ENCODE measurements at places on chromosomes 16 and 17. TPM values are rescaled to one million over a fixed set of nuclear protein-coding genes. Genes with fewer than 3 reads are reported as not detected.

- no peak for DNase-seq
Observed at GRCh38 chr17:38552343-38552742, 53.4 kb downstream of the SRCIN1 start.

GRCh38 chr17:58333736-58334207, 5.2 kb upstream of the TSPOAP1 start:
- no peak for DNase-seq

DNA sequence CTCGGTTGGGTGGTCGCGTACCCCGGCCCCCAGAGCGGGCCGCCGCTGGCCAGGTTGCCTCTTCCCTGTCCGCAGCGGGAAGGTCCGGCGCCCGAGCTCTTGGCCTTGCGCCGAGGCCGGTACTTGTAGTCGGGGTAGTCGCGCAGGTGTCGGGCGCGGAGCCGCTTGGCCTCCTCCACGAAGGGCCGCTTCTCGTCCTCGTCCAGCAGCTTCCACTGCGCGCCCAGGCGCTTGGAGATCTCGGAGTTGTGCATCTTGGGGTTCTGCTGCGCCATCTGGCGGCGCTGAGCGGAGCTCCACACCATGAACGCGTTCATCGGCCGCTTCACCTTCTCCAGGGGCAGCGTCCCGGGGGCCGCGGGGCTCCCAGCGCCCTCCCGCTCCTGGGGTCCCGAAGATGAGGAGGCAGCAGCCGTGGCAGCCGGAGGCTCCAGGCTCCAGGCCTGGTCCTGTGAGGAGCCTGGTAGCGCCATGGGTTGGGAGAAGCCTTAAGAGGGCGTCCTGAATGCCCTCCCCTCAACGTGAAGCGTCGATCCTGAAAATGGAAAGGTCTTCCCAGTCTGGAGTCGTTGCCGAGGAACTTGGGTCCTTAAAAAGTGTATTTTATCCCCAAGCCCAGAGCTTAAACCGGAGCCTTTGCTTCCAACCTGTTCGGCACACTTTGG, 558 bp downstream of the SOX15 start:
- peak; percentile 70 for DNase-seq

DNA sequence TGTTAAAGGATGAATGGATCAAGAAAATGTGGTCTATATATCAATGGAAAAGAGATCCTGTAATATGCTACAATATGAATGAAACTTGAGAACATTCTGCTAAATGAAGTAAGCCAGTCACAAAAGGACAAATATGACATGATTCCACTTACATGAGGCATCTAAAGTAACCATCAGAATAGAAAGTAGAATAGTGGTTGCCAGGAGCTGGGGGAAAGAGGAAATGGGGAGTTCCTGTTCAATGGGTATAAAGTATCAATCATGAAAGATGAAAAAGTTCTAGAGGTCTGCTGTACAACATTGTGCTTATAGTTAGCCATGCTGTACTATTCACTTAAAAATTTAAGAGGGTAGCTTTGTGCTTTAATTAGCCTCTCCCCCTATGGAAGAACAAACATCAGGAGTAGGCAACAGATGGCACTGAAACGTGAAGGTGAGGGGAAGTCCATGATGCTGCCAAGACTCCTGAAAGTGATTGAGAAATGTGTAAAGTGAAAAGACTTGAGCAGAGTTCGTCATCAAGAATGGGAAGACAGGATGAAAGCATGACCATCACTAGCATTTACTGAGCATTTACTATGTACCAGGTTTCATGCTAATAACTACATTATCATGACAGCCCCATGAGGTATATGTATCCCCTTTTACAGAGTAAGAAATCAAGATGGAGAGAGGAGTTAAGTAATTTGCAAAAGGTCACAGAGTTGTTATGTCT, 167.2 kb downstream of the CYB561 start:
- DNase-seq: no peak

DNA sequence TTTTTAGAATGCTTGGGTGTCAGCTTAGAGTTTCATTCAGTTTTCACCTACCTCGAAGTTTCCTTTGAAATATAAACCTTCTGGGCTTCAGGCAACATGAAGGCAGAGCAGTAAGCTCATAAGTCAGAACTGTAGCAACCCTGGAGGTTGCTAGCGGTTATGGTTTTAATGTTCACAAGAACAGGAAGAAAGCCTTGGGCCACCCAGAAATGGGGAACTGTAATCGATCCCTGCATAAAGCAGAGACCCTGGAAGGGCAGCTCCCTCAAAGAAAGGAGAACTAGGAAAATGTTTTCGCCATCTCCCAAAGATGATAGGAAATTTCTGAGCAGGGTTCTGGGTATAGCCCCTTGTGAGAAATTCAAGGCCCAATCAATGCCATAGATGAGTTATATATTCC, 47.8 kb upstream of the RASL10B start:
- no peak for DNase-seq

DNA sequence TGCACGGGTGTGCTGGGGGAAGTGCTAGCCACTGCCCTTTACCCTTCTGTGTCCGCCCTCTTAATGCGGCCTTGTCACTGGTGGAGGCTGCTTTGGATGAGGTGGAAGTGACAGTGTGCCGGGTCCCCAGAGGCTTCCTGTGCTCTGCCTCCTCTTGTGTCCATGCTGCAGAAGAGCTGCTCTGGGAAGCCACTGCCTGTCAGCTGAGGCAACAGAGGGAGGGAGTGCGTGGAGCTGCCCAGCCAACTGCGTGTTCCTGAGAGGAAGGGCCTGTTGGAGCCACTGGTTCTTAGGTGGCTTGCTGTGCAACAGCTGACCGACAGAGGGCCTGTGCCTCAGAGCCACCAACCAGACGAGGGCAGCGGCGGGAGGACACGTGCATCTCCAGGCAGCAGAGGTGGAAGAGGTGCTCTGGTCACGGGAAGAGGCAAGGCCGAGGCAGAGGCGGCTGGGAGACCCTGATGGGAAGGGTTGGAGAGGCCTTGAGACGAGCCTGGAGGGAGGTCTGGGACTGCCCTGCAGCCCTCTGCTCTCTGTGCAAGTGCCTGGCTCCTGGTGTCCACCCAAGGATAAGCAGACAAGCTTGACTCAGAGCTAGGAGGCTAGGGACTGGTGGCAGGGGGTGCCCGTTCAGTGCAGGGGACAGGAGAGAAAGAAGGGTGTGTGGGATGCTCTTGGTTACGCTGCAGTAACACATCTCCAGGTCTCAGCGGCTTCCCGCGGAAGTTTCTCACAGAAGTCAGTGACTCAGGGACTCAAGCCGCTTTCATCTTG, 25.4 kb downstream of the B9D1 start:
- DNase-seq: no peak

DNA sequence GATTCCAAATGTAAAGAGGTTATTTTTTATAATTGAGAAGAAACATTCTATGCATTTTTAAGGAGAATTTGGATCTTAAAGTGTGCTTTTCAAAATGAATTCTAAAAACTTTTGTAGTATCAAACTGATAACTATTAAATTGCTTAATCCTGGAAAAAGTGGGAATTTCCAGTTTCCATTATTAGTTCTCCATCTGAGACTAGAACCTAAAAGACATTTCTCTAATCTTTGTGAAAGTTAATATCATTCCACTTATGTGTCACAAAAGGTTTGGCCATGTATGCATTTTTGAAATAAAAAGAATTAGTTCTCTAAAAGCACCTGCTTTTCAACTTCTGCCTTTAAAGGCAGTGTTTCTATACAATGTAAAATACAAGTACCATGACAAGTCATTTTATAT, 155.0 kb downstream of the BCAS3 start:
- DNase-seq: no peak

- DNase-seq: no peak
Observed at GRCh38 chr17:31609996-31610910, 218.8 kb downstream of the RAB11FIP4 start.

GRCh38 chr16:7691533-7691932, 358.9 kb downstream of the RBFOX1 start:
- no peak for DNase-seq

DNA sequence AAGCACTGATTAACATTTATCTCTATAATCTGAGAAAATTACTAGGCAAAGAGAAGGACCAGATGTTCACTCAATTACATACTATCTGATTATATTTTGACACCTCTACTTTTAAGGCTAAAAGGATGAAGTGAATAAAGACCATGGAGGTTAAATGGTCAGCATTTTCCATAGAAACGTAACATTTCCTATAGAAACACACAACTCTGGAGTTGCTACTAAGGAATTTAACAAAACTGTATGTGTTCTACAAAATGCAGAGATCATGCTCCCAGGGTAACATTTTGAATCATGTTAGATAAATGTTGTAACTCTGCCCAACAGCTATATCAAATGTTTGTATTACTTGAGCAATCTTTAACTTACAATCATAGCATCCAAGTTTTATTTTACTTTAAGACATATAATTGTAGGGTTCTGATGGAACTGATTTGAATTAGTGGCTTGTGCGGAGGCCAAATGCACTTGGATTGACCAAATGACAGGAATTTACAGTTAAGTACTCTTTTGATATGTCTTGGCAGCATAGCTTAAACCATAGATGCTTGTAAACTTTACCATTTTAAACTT, 97.7 kb downstream of the RPGRIP1L start:
- DNase-seq: no peak

Gene CORO1A
- 14.6 TPM for total RNA-seq

Gene COL1A1
- 19.6 TPM for total RNA-seq

Gene CYGB
- 5.0 TPM for total RNA-seq
